ENCODE measurements at places on chromosomes 3 and 15.
A peak's percentile ranks its signal among the peaks of the same experiment; 100 is the strongest.

GRCh38 chr15:91894606-91895005 is 41.1 kb downstream of the SLCO3A1 start:
- no peak for DNase-seq

DNA sequence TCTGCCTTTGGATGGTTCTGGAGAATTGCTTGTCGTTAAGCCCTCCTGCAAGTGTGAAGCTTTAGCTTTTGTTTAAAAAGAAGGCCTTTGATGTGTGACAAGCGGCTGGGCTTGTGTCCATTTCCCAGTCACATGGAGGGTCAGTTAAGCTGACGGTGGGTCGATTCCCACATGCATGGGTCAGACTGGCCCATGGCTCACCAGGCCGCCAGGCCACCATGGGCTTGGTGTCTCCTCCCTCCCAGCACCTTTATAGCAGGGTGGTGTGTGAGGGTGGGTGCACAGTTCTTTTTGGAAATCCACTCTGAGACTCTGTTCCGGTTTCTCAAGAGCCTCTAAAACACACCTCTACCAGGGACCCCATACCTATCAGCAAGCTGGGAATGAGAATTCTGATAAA is 67.2 kb downstream of the SCN5A start:
- DNase-seq = no peak

DNA sequence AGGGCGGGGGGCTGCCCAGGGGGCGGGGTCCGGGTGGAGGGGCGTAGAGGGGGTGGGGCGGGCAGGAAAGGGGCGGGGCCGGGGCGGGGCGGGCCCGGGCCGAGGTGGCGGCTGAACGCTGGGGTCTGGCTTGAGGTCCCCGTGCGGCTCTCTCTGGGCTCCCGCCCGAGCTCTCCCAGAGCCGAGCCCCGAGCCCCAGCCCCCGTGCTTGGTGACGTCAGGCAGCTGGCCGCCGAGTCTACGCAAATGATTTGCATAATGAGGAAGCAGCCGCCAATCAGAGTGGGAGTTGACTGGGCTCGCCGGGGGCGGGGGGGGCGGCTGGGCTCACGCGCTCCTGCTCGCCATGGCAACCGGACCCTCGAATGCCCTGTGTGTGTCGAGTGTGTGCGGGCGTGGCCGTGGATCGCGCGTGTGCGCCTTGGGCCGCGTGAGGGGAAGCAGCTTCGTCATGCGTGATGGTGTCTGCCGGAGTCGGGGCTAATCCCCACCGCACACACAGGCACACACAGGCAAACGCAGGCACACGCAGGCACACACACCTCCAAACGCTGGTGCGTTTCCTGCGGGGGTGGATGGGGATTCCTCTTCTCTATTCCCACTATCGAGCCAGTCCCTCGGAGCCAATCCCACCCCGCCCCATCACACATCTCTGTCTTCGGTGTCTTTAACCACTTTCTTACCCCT is at the start of gene CELF6:
Gene CELF6 (minus strand): TSS at position 173 of the 687 bp plus-strand sequence. CDS start 283 bp downstream, outside the sequence.
- DNase-seq = peak; percentile 70

DNA sequence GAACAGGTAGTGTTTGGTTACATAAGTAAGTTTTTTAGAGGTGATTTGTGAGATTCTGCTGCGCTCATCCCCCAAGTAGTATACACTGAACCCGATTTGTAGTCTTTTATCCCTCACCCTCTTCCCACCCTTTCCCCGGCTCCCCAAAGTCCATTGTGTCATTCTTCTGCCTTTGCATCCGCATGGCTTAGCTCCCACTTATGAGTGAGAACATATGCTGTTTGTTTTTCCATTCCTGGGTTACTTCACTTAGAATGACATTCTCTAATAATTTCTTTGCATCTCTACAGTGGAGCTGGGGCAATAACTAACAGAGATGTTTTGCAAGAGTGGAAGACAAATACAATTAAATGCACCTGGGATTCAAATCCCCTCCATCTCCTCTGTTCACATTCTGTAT is 93.2 kb downstream of the TP63 start:
- DNase-seq = no peak

DNA sequence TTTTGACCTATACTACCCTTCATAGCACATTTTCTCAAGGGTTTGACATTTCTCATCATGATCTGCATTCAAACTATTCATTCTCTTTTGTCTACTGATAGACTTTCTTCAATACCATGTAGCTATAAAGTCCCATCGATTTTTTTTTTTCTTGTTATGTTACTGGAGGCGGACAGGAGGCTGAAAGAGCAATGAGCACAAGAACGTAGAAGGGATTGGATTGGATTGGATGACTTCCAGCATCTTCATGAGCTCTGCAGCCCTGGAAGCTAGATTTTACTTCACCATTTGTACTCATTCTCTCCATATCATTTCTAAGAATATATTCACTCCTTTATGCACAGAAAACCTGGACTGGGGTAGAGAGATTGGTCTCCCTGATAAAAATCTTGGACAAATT is 43.2 kb downstream of the DUT start:
- no peak for DNase-seq

- no peak for DNase-seq
These were observed 11.3 kb downstream of the CGNL1 start for GRCh38 chr15:57387564-57388076.

- no peak for DNase-seq
These were observed 59.2 kb downstream of the CADPS start for GRCh38 chr3:62815981-62816380.

GRCh38 chr3:149340310-149340933 is 7.0 kb upstream of the TM4SF18 start:
- no peak for DNase-seq

DNA sequence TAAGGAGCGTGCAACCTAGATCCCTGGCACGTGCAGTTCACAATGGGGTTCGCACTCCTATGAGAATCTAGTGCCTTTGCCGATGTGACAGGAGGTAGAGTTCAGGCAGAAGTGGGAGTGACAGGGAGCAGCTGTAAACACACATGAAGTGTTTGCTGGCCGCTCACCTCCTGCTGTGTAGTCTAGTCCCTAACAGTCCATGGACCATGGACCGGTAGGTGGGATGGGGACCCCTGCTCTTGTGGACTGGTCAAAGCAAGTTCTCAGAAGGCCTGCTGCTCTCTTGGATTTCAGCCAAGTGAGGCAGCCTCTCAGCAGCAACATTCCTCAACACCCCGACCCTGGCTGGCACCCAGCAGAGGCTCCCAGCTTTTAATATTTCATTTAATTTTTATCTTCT is 58.2 kb upstream of the SNRPA1 start:
- no peak for DNase-seq

DNA sequence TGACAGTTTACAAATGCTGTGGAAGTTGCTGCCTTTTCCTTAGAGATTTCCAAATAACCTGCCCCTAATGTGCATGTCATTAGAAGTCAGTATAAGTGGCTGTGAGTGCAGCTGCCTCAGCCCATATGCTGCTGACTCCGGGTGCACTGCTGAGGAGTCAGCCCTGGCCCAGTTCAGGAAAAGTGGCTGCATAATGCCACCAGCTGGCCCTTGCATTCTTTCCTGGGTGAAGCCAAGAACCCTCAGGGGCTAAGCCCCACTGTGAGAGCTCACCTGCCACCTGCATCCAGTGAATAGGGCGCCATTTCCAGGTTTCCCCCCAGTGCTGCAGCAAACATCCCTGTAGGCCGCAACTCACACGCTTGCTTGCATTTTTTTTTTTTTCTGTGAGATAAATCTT is 139.9 kb downstream of the TJP1 start:
- no peak for DNase-seq

DNA sequence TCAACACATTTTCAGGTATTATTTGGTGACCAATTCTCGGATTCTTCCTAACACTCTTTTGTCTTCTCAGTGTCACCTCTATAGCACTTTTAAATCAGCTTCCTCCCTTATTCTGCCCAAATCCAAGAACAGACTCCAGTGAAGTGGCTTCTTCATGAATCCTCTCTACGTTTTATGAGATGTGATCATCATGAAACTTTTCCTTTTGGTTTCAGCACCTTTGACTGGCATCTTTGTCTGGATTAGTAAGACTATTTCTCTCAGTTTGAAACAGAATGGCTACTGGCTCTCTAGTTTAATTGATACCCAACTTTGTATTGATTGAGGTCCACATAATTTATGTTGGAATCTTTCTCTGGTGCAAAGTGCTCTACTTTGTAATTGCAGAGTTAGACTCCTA is 45.6 kb downstream of the CMC1 start:
- no peak for DNase-seq

- no peak for DNase-seq
These were observed 524.5 kb upstream of the TGFBR2 start for GRCh38 chr3:30081904-30082303.

DNA sequence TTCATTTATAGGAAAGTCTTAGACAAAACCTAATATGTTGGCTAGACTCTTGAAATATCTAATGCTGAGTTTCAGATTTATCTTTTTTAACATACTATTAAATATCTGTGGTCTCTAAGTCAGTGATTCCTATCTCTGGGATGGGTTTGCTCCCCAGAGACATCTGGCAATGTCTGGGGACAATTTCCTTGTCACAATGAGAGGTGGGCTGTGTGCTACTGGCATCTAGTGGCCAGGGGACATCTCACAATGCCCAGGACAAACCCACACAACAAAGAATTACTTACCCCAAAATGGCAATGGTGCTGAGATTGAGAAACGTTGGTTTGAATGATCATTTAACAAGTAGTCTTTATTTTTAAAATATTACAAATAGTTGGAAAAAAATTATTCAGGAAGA is 602.1 kb downstream of the MAGI1 start:
- DNase-seq = no peak

GRCh38 chr15:47186075-47186474 is 531.2 kb upstream of the SEMA6D start:
- DNase-seq = no peak

DNA sequence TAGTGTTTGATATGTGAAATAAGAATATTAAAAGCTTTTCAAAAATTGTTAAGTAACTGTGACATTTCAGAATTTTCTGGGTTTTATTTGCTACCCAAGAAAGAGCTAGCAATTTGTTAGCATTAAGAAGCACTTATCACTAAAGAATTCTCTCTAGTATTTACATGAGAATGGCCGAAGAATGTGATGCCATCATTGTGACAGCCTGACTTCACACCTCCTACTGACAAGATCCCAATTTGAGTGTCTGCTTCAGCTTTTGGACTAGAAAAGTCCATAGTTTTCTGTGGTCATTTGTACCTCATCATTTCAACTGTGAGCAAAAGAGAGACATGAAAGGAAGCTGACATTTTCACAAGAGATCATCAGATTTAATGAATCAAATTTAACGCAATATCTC is 548.1 kb upstream of the AGTR1 start:
- DNase-seq = no peak

- DNase-seq = no peak
These were observed 84.2 kb downstream of the MYO9A start for GRCh38 chr15:72033711-72034110.

DNA sequence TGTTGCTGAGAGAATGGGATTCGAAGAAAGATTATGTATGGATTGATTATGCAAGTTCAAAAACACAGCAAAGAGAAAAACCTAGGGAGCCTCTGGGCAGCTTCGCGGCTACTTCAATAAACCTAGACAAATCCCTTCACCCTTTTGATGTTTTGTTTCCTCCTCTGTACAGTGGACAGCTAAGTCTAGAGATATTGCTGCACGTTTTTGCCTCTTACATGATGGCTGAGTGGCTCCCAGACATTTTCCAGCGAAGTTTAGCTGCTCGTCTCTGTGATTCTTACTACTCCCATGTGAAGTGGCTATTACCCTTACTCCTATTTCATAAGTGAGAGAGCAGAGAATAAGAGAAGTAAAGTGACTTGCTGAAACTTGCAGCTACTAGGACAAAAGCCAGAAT is 695.0 kb upstream of the GRM7 start:
- DNase-seq = no peak

DNA sequence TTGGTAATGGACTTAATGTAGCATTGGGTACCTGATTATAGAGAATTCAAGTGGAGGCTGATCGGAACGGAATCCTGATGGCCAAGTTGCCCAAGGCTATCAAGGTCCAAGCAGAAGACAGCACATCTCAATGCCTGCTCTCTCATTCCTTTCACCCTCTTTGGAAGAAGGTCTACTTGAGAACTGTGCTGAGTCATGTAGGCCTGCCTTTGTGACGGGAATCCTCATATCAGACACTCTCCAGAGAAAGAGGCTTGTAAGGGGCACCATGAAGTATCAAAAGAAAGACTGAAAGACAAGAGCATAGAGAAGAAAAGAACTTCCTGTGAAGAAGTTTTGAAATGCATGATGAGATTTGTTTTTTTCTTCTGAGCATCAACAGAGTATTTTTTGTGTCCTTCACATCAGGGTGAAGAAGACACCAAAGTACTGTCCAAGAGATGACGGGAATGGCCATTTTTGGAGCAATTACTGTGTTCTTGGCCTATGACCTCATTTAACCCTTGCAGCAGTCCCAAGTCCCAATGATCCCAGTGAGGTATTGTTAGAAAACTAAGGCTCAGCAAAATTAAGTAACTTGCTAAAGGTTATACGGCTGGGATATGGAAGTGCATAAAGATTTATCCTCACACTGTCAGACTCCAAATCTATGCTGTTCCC is 13.2 kb upstream of the LARP6 start:
- no peak for DNase-seq

- no peak for DNase-seq
These were observed 258.9 kb upstream of the RARB start for GRCh38 chr3:25169151-25169550.

GRCh38 chr3:188090620-188091309 is 63.2 kb upstream of the LPP start:
- no peak for DNase-seq

GRCh38 chr3:58090351-58090750 is 82.1 kb downstream of the FLNB start:
- DNase-seq = no peak

DNA sequence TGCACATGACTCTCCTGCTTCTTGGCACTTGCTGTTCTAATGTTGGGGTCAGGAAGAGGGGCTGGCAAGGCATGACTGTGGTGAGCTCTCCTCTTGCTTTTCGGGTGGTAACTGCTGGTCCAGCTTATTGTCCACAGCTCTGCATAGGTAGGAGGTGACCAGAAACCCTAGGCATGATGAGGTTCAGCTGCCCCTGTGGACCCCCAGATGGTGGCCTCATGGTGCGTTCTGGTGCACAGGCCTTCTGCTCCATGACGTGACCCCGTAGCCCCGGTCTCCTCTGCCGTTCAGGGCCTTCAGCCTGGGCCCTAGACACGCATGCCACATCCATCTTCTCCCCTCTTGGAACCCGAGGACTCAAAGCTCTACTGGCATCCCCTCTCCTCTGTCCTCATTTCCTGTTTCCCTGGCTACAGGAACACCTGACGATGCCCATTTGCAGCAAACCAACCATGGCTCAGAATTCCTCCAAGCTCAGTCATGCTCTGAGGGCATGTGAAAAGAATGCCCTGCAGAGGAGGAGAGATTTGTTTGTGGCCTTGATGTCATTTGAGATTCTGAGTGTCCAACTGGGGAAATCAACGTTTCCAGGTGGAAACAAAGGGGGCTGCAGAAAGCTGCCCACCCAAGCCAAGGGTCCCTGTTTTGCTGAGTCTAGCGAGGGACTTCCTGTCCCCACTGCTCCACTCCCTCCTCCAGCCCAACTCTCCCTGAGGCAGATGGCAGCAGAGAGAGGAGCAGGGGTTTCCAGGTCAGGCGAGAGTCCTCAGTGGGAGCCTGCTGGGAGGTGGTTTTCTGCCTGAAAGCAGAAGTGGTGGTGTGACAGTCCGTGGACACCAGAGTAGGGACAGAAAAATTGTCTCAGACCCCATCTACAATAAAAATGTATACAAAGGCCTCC is 198.7 kb upstream of the LYSMD4 start:
- no peak for DNase-seq

GRCh38 chr3:12472000-12472610 is 12.2 kb upstream of the TSEN2 start:
- DNase-seq = no peak

- no peak for DNase-seq
These were observed 4.5 kb downstream of the SOX14 start for GRCh38 chr3:137768361-137769321.

GRCh38 chr3:184914628-184915027 is 102.7 kb downstream of the VPS8 start:
- DNase-seq = no peak

Data from effector CD4-positive, alpha-beta T cell (primary cell).